ENCODE measurements at places on chromosomes 1 and 21.

- DNase-seq: no peak
Measured at GRCh38 chr1:16394977-16395376, 27.9 kb downstream of the SZRD1 start.

GRCh38 chr1:243943671-243944428 is 93.8 kb upstream of the AKT3 start:
- DNase-seq: no peak

GRCh38 chr1:214135886-214136285 is 145.1 kb upstream of the SMYD2 start:
- DNase-seq: no peak

- no peak for DNase-seq
Measured at GRCh38 chr21:35929901-35930300, 130.4 kb downstream of the SETD4 start.

DNA sequence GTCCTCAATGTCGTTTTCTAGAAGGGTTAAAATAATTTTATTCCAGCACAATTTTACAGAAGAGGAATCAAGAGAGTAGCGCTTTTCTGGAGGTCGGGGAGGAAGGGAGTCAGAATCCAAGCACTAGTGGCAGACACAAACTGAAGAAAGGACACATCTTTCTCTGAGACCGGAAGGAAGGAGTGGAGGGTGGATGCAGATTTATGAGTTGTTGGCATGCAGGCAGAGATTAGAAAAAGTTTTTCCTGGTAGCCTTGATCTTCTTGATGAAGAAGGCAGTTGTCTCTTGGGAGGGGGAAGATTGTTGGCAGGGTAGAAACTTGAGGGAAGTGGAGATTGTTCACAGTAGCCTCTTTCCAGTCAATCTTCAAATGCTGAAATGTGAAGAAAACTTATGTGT is 149.8 kb downstream of the PAPPA2 start:
- no peak for DNase-seq

DNA sequence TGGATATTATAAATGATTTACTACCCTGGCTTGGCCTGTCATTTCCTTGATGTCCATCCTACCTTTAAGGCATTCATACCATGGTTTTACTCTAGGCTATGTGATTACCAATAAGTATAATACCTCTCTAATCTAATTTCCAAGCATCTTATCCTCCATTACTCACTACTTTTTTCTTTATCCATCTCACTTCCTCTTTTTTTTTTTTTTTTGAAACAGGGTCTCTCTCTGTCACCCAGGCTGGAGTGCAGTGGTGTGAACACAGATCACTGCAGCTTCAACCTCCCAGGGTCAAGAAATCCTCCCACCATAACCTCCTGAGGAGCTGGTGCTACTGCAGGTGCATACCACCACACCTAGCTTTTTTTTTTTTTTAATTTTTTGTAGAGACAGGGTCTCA is 39.9 kb downstream of the INKA2 start:
- DNase-seq: no peak

DNA sequence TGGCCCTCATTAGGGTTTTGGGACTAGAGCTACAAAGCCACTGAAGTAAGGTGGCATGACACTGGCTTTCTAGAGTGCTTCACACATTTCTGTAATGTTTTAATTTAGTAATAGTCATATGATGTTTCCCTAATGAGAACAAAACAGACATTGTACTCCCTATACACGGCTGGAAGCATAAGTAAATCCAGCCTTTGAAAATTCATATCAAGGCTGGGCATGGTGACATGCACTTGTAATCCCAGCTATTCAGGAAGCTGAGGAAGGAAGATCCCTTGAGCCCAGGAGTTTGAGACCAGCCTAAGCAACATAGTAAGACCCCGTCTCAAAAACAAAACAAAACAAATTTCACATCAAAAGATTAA is 7.4 kb downstream of the USP48 start:
- DNase-seq: no peak

GRCh38 chr1:156858555-156858956 is 361 bp downstream of the INSRR start:
- no peak for DNase-seq
